Central memory CD8-positive, alpha-beta T cell (primary cell): ENCODE measurements at places on chromosomes 6 and 20.
A peak's percentile ranks its signal among the peaks of the same experiment; 100 is the strongest.

DNA sequence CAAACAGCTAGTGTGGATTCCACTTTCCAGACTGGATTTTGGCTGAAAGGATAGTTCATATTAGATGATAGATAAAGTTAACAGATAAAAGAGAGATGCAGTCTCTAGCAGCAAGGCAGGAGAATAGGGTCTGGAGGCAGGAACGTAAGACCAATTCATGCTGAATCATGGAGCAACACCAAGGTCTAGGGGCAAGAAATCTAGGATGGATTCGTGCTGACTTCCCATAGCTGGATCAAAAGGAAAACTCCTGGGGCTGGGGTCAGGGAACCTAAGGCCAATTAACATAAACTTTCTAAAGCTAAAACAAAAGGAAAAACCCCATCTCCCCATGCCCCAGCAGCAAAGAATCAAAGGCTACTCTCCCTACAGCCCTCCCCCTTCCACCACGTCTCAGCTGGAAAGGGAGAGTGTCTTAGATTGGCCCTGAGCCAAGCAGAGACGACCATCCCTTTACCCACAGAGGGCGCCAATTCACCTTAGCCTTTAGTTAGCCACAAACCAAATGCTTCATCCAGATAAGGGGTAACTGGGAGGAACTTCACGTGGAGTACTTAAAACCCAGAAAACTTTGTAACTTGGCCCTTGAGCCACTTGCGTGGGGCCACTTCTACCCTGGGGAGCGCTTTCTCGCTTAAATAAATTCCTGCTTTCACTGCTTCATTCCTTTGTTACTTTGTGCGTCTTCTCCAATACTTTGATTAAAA lies 7.6 kb downstream of the TREM1 start:
- peaks cover 26% of the 10 kb centered on the region for H3K27me3 ChIP-seq
- no peak overlapping the region for H3K27ac ChIP-seq
- peak; percentile 40 for DNase-seq
- H3K4me1 ChIP-seq, result peaks cover 8% of the 10 kb centered on the region

DNA sequence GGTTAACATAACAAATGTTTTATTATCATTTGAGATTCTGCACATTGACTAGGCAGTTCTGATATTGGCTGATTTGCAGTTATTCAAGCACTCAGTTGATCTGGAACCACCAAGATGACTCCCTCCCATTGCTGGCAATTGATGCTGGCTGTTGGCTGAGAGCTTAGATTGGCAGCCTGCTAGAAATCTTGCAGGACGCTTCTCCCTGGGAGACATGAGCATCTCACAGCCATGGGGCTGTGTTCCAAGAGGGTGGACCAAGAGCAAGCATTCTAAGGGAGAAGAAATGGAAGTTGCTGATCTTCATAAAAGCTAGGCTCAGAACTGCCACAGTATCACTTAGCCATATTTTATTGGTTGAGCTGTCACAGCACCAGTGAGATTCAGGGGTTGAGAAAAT lies 233.4 kb upstream of the ID4 start:
- no peaks in the 10 kb centered on the region for H3K27me3 ChIP-seq
- H3K36me3 ChIP-seq, result no peaks in the 10 kb centered on the region
- no peak overlapping the region for H3K27ac ChIP-seq
- no peak for DNase-seq
- H3K4me3 ChIP-seq, result no peak overlapping the region
- no peaks in the 10 kb centered on the region for H3K4me1 ChIP-seq

DNA sequence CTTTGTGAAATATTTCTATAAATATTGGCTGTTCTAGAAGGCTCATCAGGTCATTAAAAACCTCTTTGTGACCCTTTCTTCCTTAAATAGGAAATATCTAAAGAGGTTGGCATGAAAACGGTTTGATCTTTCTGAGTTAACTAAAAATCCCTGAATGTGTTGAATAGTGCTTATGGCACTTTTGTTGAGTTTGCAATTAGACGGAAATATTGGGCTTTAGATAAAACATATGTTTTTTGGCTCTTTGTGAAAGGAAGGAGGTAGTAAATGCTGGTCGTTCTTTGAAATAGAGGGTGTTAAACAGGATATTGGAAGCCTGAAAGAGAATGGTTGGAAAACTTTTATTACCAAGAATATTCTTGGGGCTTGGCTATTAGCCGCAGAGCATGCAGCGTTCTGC lies 163.0 kb downstream of the ARID1B start:
- peaks cover 6% of the 10 kb centered on the region for H3K36me3 ChIP-seq
- no peak overlapping the region for H3K27ac ChIP-seq
- H3K4me1 ChIP-seq, result peaks cover 65% of the 10 kb centered on the region
- DNase-seq, result no peak
- H3K27me3 ChIP-seq, result no peaks in the 10 kb centered on the region

GRCh38 chr6:37272834-37273566 lies 15.1 kb upstream of the TMEM217 start:
- H3K36me3 ChIP-seq, result peaks cover 10% of the 10 kb centered on the region
- no peak for DNase-seq
- H3K4me3 ChIP-seq, result no peak overlapping the region

- H3K27ac ChIP-seq, result no peak overlapping the region
- DNase-seq, result no peak
- H3K4me1 ChIP-seq, result peaks cover 22% of the 10 kb centered on the region
- peaks cover 17% of the 10 kb centered on the region for H3K36me3 ChIP-seq
Observed at GRCh38 chr6:20583444-20583800, 49.2 kb downstream of the CDKAL1 start.

DNA sequence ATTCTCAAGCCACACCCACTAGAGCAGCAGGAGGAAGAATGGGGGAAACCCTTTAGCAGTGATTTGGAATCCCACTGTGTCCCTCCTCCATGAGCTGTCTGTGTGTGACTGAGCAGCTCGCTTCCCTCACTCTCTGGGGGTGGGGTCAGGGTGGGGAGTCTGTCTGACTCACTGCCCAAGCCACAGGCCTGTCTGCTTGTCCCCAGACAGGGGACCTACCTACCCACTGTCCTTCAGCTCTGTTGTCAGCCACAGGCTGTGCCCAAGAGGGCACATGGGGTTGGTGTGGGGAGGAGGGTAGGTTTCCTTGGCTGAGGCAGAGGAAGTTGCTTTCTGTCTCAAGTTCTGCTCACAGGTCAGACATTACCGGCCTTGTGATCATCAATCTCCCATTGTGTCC lies 127.0 kb downstream of the MAFB start:
- no peak overlapping the region for H3K27ac ChIP-seq
- no peak for DNase-seq
- H3K4me3 ChIP-seq, result no peak overlapping the region
- H3K36me3 ChIP-seq, result no peaks in the 10 kb centered on the region
- peaks cover 37% of the 10 kb centered on the region for H3K27me3 ChIP-seq
- H3K4me1 ChIP-seq, result no peaks in the 10 kb centered on the region

- no peak for DNase-seq
- no peaks in the 10 kb centered on the region for H3K36me3 ChIP-seq
- H3K27ac ChIP-seq, result no peak overlapping the region
- peaks cover 6% of the 10 kb centered on the region for H3K27me3 ChIP-seq
Observed at GRCh38 chr20:44450903-44451450, 24.7 kb upstream of the TTPAL start.

DNA sequence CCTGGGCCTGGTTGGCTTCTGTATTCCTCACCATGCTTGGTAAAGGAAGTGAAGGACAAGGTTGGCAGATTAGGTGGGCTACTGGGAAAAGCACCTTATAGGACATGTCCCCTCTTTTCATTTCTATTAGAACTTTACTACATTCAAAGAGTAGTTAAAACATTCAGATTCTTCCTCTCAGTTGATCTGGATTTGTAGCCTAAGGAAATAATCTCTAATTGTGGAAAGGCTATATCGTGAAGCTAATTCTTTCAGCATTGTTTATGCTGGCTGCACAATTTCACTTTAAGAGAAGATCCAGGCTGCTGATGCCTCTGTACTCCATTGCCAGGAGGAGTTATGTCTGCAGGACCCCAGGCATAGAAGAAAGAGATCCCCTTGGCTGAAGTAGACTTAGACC lies 58.8 kb downstream of the ARHGAP40 start:
- no peak for DNase-seq
- peaks cover 5% of the 10 kb centered on the region for H3K4me1 ChIP-seq
- H3K27ac ChIP-seq, result no peak overlapping the region
- no peak overlapping the region for H3K4me3 ChIP-seq

- no peak overlapping the region for H3K27ac ChIP-seq
- no peaks in the 10 kb centered on the region for H3K36me3 ChIP-seq
- peaks cover 13% of the 10 kb centered on the region for H3K27me3 ChIP-seq
Observed at GRCh38 chr6:43851204-43851865, 81.3 kb downstream of the VEGFA start.

- H3K4me3 ChIP-seq, result no peak overlapping the region
- no peaks in the 10 kb centered on the region for H3K27me3 ChIP-seq
- no peak overlapping the region for H3K27ac ChIP-seq
- DNase-seq, result no peak
Observed at GRCh38 chr6:4781426-4781825, 5.2 kb downstream of the CDYL start.

DNA sequence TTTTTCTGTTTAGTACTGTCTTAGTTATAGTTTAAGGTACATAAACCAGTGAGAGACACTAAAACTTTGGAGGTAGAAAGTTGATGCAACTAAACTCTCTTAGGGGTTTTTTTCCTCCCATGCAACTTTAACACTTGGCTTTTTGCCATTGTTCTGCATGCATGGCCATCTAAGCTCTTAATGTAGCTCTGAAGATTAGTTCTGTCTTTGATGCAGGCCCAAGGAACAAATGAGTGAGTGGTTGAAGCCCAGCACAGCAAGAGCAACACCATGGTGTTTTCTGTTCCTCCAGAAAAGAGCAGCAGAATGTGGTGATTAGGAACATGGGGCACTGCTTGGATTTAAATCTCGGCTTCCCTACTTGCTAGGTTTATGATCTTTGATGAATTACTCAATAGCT lies 89.3 kb downstream of the L3MBTL3 start:
- no peak for DNase-seq
- no peak overlapping the region for H3K4me3 ChIP-seq
- no peak overlapping the region for H3K27ac ChIP-seq
- H3K36me3 ChIP-seq, result peaks cover 11% of the 10 kb centered on the region
- H3K27me3 ChIP-seq, result no peaks in the 10 kb centered on the region

- no peak overlapping the region for H3K27ac ChIP-seq
- DNase-seq, result no peak
- H3K36me3 ChIP-seq, result peaks cover 2% of the 10 kb centered on the region
- H3K4me3 ChIP-seq, result no peak overlapping the region
- peaks cover 23% of the 10 kb centered on the region for H3K4me1 ChIP-seq
Observed at GRCh38 chr6:156398371-156398770, 378.8 kb upstream of the ARID1B start.

DNA sequence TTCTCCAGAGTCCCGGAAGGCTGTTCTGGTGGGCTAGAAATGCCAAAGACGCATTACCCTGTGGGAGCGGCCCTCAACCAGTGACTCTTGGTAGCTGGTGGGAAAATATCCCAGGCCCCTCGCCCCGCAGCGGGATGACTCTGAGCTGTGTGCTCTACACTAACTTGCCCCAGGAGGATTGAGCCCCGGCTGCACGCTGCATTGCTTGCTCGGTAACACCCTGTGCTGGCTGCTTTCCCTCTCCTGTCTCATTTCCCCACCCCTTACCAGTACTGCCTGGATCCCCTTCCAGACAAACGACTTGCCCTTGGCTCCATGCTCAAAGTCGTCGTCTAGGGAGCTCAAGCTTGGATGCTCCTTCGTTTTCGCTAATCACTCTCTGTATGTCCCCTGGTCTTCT lies 411.8 kb upstream of the SULF2 start:
- no peak for DNase-seq
- peaks cover 3% of the 10 kb centered on the region for H3K36me3 ChIP-seq
- H3K27me3 ChIP-seq, result peaks cover 36% of the 10 kb centered on the region

GRCh38 chr6:88008411-88008810 lies 39.2 kb upstream of the SPACA1 start:
- DNase-seq, result no peak
- H3K27ac ChIP-seq, result no peak overlapping the region
- peaks cover 37% of the 10 kb centered on the region for H3K27me3 ChIP-seq
- no peak overlapping the region for H3K4me3 ChIP-seq
- H3K36me3 ChIP-seq, result no peaks in the 10 kb centered on the region
- H3K4me1 ChIP-seq, result peaks cover 10% of the 10 kb centered on the region

GRCh38 chr6:73666393-73666792 lies 12.6 kb upstream of the SLC17A5 start:
- no peak overlapping the region for H3K27ac ChIP-seq
- no peaks in the 10 kb centered on the region for H3K36me3 ChIP-seq
- H3K4me1 ChIP-seq, result no peaks in the 10 kb centered on the region
- DNase-seq, result no peak
- H3K4me3 ChIP-seq, result no peak overlapping the region

- H3K4me3 ChIP-seq, result no peak overlapping the region
- no peak overlapping the region for H3K27ac ChIP-seq
- no peak for DNase-seq
- H3K4me1 ChIP-seq, result no peaks in the 10 kb centered on the region
Observed at GRCh38 chr20:63130658-63131577, 85.0 kb downstream of the YTHDF1 start.

DNA sequence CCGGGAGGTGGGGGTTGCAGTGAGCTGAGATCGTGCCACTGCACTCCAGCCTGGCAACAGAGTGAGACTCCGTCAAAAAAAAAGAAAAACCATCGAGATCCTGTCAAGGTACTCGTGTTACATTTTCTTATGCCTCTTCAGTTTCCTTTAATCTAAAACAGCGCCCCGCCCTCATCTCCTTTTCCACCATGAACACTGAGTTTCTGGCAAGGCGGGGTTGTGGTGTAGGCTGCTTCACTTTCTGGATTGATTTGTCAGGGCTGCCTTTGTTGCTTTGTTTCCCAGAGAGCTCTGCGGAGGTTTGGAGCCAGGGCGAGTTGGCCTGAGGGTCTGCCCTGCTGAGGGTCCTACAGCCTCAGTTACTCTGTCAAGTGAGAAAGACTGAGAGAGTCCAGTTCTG lies 8.9 kb downstream of the ITPR3 start:
- H3K27me3 ChIP-seq, result no peaks in the 10 kb centered on the region
- no peak overlapping the region for H3K4me3 ChIP-seq
- H3K4me1 ChIP-seq, result peaks cover 61% of the 10 kb centered on the region
- H3K36me3 ChIP-seq, result peaks cover 13% of the 10 kb centered on the region

DNA sequence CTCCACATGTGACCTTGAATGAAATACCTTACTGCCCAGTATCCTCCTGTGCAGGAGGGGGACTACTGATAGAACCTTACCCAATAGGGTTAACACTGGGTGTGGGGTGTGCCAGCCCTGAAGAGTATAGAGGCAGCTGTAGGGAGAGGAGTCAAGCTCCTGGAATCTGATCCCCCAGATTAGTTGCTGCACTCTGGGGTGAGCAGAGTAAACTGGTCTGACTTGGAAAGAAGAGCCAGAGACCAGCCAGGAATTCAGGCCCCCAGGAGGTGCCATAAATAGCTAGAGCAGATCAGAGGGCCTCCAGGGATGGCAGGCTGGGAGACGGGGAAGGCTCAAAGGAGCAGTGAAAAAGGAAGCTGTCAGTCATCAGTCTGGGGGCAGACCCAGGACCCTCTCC lies 3.5 kb upstream of the APOBEC2 start:
- no peaks in the 10 kb centered on the region for H3K27me3 ChIP-seq
- peaks cover 2% of the 10 kb centered on the region for H3K36me3 ChIP-seq
- H3K4me3 ChIP-seq, result no peak overlapping the region
- H3K4me1 ChIP-seq, result peaks cover 12% of the 10 kb centered on the region
